ENCODE measurements at places on chromosomes 7 and 10. TPM values are rescaled to one million over a fixed set of nuclear protein-coding genes. Genes with fewer than 3 reads are reported as not detected.
A peak's percentile ranks its signal among the peaks of the same experiment; 100 is the strongest.

Gene EGR2
- total RNA-seq, result 0.48 TPM

DNA sequence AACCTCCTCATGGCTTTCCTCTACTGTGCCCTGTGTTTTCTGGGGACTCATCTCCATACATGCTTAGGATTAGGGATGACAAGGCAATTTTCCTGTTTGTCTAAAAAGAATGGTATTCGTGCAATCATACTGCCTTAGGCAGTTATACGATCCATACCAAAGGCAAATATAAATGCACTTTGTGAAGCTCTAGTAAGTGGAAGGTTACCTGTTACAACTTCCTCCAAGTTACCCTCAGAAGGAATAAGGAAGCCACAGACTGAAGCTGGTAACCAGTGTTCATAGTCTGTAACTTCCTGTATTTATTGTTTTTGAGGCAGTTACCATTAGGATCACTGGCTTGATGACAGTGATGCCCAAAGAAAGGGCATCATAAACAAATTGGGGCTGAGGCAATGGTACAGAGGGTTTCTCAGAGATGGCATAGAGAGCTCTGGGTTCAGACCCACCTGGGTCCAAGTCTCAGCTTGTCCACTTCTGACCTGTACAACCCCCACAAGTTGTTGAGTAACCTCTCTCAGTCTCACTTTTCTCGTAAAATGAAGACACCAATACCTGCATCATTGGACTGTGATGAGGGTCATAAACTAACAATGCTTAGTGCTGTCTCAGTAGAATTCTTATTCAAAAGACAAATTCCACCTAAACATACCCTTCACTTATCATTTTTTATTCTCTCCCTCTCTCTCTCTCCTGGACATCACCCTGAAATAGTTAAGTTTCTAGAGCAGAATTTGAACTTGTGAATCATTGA is 138.2 kb downstream of the ELMO1 start:
- DNase-seq, result no peak

DNA sequence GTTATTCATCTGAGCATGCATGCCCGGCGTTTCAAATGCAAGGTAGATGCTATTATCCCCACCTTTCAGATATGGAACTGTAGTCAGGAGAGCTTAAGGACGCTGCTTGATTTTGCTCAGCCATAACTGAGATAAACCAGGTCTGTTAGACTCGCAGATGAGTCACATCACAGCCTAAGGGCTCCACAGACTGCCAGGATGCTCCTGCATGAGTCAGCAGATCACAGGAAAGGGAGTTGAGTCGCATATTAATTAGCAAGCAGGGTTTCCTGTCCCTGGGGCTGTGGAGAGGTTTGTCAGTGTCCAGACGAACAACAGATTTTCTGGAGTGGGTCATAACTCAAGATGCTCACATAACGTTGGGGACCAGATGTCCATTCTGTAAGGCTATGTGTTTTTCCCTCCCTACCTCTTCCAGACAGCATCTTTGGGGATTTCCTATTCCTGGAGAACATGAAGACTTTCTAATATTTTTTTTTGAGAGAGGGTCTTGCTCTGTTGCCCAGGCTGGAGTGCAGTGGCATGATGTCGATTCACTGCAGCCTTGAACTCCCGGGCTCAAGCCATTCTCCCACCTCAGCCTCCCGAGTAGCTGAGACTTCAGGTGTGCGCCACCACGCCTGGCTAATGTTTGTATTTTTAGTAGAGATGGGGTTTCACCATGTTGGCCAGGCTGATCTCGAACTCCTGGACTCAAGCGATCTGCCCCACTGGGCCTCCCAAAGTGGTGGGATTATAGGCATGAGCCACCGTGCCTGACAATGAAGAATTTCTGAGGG is 36.7 kb downstream of the PFKFB3 start:
- peak; percentile 99 for DNase-seq

DNA sequence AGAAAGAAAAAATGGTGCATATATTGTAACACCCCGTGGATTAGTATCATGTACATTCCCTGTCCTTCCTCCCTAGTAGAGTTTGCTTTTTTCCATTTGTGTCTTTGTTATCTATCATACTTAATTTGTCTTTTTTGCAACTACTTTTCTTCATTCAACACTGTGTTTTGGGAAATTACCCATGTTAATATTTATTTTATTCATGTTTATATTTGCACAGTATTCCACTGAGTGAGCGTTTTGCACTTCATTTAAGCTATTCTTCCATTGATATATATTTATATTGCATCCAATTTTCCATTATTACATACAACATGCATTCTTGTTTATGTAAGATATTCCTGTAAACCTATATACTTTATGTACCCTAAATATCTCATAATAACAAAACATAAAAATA is 57.6 kb upstream of the FAM171A1 start:
- DNase-seq, result no peak

Measured in HFFc6 (cell line).